ENCODE measurements at places on chromosomes 11 and 22.

- no peak for DNase-seq
Measured at GRCh38 chr11:98107736-98108135, 913.0 kb upstream of the CNTN5 start.

DNA sequence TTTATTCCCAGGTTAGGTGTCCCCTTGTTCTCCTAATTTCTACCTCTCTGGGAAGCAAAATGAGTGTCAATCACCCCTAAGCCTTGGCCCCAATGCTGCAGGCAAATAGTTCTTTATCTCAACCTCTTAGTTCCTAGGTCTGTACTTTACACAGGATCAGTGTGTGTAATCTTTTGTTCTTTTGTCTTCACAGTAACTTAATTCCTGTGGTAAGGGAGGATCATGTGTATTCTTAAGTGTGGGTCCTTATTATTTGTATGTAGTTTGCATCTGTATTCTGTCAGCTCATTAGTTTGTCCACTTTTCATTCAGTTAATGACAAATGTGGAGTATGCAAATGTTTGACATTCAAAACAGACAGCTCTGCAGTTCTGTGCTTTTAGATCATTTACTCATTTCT, 166.7 kb downstream of the FAT3 start:
- no peak for DNase-seq

DNA sequence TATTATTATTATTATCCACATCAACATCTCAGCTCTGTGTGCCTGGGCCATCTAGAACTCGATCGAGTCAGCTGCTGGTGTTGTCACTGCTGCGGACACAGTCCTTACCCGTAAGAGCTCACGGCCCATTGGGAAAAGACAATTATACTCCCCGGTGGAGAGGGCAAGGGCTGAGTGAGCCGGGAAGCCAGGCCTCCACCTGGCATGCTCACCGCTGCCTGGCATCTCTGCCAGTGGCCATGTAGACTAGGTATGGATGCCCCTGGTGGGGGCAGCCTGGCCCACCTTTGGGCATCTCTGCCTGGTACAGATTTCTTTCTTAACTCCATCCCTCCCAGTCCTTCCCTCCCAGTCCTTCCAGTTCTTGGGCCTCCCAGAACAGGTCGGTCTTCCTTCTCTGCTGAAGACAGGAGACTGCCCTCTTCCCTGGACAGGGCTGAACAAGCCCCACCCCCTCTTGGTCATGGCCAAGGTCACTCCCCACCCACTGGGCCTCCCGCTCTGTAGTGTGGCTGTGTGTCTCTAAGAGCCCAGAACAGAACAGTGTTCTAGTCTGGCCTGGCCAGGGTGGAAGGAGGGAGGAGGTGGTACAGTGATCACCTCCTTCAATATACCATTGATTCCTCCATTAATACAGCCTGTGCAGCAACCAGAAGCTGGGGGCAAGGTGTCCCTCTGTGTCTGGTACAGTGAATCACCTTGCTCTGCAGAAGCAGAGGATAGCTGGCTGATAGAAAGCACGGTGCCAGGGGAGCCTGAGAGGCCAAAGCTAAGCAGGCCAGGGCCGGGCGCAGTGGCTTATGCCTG, 57.7 kb downstream of the FLRT1 start:
- DNase-seq, result no peak

DNA sequence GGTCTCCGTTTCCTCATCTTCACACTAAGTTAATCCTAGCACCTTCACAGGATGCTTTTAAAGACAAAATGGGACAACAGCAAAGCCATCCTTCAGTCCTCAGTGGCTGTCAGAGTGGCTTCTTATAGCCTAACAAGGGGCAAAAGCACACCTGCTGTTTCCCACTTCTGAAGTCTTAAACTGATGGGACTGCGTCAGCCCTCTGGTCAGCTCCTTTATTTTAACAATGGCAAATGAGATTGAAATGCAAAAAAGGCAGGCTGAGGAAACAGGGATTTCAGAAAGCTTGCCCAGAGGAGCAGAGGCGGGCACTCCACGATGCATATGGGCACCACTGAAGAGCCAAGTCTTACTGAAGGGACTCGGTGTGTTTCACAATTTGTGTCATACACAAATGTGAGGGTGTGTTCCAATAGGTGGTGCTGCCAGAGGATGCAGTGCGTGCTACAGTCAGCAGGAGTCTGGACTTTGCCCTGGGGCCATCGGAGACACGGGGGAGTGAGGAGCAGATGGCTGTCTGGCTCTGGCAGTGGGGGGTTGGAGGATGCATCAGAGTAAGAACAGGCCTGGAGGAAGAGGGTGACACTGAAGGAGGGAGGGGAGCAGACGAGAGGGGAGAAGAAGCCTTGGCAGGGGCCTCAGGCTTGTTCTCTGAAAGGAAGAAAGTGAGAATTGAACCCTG, 47.3 kb downstream of the TENM4 start:
- no peak for DNase-seq

GRCh38 chr11:46290598-46291309, 13.3 kb downstream of the CREB3L1 start:
- no peak for DNase-seq

- no peak for DNase-seq
Measured at GRCh38 chr22:24129263-24129651, 52.0 kb upstream of the SUSD2 start.

GRCh38 chr11:59088162-59088561, 2.1 kb downstream of the GLYATL1B start:
- no peak for DNase-seq

- DNase-seq, result no peak
Measured at GRCh38 chr11:23425381-23425780, 565.1 kb upstream of the CCDC179 start.

- no peak for DNase-seq
Measured at GRCh38 chr11:12092714-12093113, 17.7 kb upstream of the MICAL2 start.

- no peak for DNase-seq
Measured at GRCh38 chr11:35594680-35595079, 23.6 kb upstream of the FJX1 start.

DNA sequence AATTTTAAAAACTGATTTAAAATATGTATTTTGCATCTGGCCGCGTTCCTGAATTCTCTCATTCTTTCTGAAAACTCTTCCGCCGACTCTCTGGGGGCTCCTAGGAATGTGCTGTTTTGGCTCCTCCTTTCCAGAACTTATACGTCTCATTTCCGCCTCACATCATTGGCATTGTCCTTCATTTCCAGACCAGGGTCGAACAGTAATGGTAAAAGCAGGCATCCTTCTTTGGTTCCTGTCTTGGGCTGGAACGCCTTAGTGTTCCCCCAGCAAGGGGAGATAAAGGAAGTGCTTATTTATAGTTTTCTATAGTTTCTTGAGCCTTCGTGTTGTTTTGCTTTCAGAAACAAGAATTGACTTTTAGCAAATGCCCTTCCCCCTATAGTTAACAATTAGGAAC, 10.9 kb upstream of the TNNT3 start:
- DNase-seq, result no peak

GRCh38 chr22:49657974-49658590, 169.6 kb downstream of the BRD1 start:
- DNase-seq, result no peak

- DNase-seq, result no peak
Measured at GRCh38 chr11:118843565-118843964, 40.1 kb upstream of the CXCR5 start.

DNA sequence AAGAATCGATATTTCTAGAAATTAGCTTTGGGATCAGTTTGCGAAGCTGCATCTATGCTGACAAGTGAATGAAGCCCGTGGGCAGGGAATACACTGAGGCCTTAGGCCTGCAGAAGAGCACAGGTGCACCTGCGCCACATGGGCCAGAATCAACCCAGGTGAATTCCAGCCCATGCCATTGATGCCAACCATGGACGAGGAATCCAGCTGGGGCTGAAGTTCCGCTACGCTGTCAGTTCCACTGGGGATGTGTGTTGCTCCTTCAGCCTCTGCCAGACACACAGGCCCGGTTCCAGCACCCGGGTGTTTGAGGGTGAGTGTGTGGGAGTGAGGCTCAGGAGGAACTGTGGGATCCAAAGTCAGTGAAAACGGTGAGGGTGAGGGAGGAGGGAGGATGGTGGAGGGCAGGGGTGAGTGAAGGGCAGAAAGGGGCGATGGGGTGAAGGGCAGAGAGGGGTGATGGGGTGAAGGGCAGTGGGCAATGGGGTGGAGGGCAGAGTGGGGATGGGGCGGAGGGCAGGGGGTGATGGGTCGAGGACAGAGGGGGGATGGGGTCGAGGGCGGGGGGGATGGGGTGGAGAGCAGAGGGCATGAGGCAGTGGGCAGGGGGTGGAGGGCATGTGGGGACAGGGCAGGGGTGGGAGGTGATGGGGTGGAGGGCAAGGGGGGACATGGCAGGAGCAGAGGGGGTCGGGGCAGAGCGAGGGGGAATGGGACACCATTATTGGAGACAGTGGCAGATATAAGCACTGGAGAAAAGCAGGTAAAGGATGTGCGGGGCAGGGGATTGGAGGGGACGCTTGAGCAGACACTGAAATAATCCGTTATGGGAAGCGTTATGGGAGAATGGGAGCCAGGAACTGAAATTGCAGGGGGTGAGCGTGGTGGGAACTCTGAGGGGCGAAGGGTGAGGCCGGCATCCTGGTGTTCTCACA, 931.6 kb downstream of the BRD1 start:
- DNase-seq, result no peak

DNA sequence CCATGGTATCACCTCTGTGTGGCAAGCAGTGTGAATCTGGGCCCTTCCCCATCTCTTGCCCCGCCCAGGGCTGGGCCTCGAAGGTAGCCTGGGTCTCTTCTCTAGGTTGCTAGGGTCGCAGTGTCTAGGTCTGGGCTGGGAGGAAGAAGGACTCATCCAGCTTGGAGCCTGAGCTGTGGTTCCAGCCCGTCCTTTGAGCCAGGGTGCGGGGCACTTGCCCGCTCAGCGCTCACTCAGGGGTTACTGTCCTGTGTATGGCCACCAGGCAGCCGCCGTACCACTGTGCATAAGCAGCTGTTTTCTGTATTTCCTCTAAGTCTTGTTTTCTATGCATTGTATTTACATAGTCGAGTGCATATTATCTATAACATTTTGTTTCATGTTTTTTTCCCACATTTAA, 160.9 kb downstream of the TBC1D22A start:
- no peak for DNase-seq

DNA sequence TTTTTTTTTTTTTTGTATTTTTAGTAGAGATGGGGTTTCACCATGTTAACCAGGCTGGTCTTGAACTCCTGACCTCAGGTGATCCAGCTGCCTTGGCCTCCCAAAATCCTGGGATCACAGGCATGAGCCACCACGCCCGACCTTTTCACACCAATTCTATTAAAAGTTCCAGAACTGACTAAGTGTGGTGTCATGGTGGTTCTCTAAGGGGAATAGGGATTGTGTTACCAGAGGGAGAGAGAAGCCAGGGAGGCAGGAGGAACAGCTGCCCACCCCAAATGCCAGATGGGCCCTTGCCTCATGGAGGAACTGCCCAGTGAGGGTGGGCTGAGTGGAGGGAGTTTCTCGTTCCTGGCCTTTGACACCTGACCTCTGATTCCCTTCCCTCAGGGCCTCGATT, 5.9 kb downstream of the RPS6KA4 start:
- DNase-seq, result no peak

- no peak for DNase-seq
Measured at GRCh38 chr11:126963603-126964363, 36.8 kb downstream of the KIRREL3 start.

DNA sequence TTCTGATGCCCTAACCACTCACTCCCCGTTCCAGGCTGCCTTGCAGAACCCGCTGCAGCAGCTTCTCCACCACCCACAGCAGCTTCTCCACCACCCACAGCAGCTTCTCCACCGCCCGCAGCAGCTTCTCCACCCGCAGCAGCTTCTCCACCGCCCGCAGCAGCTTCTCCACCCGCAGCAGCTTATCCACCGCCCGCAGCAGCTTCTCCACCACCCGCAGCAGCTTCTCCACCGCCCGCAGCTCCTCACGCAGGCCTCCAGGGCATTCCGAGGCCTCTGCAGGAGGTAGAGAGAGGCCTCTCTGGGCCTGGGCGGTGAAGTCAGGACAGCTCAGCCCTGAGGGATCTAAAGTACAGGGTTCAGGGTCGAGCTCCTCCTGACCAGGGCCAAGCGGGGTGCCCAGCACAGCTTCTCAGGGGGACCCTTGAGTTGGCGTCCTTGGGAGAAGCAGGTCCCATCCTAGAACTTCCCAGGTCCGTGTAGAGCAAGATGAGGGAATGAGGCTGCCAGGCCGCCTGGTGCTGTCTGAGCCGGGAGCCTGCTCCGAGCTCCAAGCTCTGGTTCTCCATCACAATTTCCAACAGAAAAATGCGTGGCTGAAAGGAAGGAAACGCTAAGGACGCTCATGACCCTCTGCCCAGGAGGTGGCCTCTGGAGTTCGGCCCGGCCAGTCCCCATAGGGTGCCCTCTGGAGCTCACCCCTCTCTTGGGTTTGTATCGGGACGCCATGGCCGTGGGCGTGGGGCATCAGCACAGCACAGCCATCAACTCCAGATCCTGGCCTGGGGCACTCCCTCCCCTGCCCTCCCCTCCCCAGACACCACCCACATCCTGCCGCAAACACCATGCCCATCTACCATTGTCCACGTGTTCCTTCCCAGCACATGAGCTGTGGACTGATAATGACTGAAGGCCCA, 528.6 kb downstream of the BRD1 start:
- no peak for DNase-seq

- DNase-seq, result no peak
Measured at GRCh38 chr22:23266780-23267179, 86.5 kb downstream of the BCR start.

GRCh38 chr11:17581036-17581731, 34.1 kb downstream of the OTOG start:
- no peak for DNase-seq
